Cardiac muscle cell (in vitro differentiated cells and primary cell): ENCODE measurements at places on chromosomes 1 and 21. TPM values are rescaled to one million over a fixed set of nuclear protein-coding genes. Genes with fewer than 3 reads are reported as not detected.
A peak's percentile ranks its signal among the peaks of the same experiment; 100 is the strongest.

- H3K36me3 ChIP-seq = no peaks in the 10 kb centered on the region
- no peaks in the 10 kb centered on the region for H3K4me1 ChIP-seq
- no peak for DNase-seq
- no peak overlapping the region for H3K27ac ChIP-seq
Measured at GRCh38 chr1:167365360-167365759, 144.7 kb downstream of the POU2F1 start.

The OR2T2 gene
- not detected in 2 replicates for total RNA-seq

DNA sequence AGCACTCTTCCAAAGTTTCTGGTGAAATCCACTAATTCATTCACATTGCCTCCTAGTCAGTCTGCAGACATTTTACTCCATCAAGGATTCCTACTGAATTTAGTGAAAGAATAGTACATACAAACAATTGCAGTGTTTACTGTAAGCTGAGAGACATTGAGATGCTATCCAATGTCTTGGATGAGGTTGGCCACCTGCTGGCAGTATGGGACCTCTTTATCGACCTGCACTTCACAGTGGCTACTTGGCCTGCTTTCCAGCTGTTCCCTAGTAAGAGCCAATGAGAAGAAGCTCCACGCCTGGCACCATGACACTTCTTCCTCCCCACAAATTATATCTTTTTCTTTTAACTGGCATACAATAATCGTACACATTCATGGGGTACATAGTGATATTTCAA, 51.5 kb upstream of the LRIF1 start:
- H3K4me3 ChIP-seq = no peak overlapping the region
- no peaks in the 10 kb centered on the region for H3K36me3 ChIP-seq
- no peak for DNase-seq
- no peaks in the 10 kb centered on the region for H3K4me1 ChIP-seq
- H3K27me3 ChIP-seq = no peaks in the 10 kb centered on the region
- H3K27ac ChIP-seq = no peak overlapping the region

- no peaks in the 10 kb centered on the region for H3K4me1 ChIP-seq
- DNase-seq = no peak
- no peak overlapping the region for H3K4me3 ChIP-seq
- no peaks in the 10 kb centered on the region for H3K27me3 ChIP-seq
- H3K36me3 ChIP-seq = no peaks in the 10 kb centered on the region
Measured at GRCh38 chr1:172344444-172344843, 76.0 kb upstream of the C1orf105 start.

- no peaks in the 10 kb centered on the region for H3K36me3 ChIP-seq
- DNase-seq = no peak
- H3K27me3 ChIP-seq = no peaks in the 10 kb centered on the region
Measured at GRCh38 chr21:17660452-17660851, 47.8 kb upstream of the BTG3 start.

The CNKSR1 gene
- total RNA-seq = 8.4 and 9.7 TPM in 2 replicates

DNA sequence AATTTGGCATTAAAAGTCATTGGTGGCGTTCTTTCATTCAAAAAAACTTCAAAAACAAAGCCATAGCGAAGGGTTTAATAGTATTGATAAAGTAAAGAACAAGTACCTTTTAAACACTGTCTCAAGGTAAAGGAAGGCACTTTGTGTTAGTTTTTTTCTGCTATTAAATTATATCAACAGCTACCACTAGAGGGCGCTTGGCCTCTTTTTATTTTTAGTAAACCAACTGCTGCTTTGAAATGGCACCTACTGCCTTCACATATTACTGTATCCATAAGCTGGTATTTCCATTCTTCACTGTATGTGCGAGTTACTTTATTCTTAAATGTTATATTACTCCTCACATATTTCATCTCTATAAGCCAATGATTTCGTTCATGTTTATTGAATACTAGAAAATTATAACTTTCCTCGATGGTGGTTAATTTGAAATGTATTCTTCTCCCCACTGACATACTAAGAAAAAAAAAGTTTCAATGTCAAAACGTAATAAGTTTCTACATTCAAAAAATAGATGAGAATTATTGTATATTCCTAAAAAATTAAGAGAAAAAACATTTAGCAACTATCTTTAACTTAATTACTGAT, 125.7 kb upstream of the CXADR start:
- no peaks in the 10 kb centered on the region for H3K36me3 ChIP-seq
- no peak overlapping the region for H3K27ac ChIP-seq
- H3K4me1 ChIP-seq = no peaks in the 10 kb centered on the region
- DNase-seq = peak; percentile 80
- H3K27me3 ChIP-seq = no peaks in the 10 kb centered on the region
- no peak overlapping the region for H3K4me3 ChIP-seq

DNA sequence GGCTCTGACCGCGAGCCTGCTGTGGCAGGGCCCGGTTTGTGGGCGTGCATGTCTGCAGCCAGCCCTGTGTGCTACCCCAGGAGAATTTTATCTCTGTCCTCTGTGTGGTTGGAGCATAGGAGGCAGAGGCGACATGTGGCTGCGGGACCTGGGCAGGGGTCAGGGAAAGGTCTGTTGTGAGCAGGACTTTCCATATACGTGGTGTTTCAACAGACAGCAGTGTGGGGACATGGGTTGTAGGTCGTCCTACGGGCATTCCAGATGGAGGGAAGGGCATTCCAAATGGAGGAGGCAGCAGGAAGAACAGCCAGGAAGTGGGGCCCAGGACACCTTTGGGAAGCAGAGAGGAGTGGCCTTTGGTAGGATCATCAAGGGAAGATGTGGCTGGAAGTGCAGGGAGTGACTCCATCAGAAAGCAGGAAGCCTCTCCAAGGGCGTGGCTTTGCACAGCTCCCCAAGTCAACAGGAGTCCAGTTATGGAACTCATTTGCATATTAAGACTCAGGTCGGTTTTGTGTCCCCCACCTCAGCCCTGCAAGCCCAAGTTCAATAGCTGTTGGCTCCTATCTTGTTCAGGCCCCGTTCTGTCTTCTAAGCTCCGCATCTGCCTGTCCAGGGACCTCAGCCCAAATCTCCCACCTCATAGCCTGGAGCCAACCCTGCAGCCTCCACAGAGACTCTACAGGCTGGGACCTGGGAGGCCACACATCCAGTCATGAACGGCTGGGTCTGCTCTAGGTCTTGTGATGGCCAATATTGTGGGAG, 309.1 kb downstream of the MATN1 start:
- no peak overlapping the region for H3K4me3 ChIP-seq
- no peak for DNase-seq
- no peaks in the 10 kb centered on the region for H3K36me3 ChIP-seq
- H3K27ac ChIP-seq = no peak overlapping the region
- no peaks in the 10 kb centered on the region for H3K27me3 ChIP-seq
- peaks cover 9% of the 10 kb centered on the region for H3K4me1 ChIP-seq

DNA sequence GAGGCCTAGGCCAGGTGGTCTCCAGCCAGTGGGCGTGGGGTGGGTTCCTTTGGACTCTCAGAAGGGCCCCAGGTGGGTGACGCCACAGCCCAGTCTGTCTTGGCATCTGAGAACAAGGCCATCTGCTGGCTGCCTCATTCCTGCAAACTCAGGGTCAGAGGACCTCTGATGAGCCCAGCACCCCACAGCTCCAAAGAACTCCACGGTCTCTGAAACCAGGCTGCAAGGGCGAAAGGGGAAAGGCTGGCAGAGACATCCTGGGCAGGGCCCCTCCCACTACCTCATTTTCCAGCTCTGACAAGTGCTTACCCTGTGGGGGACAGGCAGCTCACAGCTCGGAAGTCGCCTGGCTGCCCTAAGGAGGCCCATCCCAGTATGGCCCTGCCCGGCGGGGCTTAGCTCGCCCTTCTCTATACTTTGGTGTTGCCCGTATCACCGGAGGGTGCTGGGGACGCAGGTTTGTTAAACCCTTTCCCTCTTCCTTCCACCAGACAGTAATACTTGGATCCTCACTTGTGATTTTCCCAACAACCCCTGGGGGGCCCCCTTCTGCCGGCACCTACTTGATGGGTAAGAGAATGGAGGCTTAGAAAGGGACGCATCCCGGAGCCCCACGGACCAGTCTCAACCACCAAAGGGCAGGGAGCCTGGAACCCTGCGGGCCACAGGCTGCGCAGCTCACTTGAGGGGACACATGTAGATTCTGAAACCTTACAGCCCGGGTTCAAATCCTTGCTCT, 10.9 kb upstream of the EDN2 start:
- no peak overlapping the region for H3K4me3 ChIP-seq
- H3K36me3 ChIP-seq = no peaks in the 10 kb centered on the region
- peak overlapping the region; percentile 86 for H3K27ac ChIP-seq
- peak; percentile 51 for DNase-seq
- H3K4me1 ChIP-seq = peaks cover 17% of the 10 kb centered on the region
- H3K27me3 ChIP-seq = no peaks in the 10 kb centered on the region

The CSF3R gene
- total RNA-seq = 5.8 and 6.0 TPM in 2 replicates

The PROK1 gene
- total RNA-seq = 0.24 TPM in 1 of 2 replicates, not detected in the other

GRCh38 chr1:116321766-116322175, 51.3 kb upstream of the ATP1A1 start:
- H3K4me1 ChIP-seq = peaks cover 50% of the 10 kb centered on the region
- H3K4me3 ChIP-seq = no peak overlapping the region
- H3K36me3 ChIP-seq = no peaks in the 10 kb centered on the region
- no peak overlapping the region for H3K27ac ChIP-seq

The LCE1D gene
- not detected in 2 replicates for total RNA-seq

DNA sequence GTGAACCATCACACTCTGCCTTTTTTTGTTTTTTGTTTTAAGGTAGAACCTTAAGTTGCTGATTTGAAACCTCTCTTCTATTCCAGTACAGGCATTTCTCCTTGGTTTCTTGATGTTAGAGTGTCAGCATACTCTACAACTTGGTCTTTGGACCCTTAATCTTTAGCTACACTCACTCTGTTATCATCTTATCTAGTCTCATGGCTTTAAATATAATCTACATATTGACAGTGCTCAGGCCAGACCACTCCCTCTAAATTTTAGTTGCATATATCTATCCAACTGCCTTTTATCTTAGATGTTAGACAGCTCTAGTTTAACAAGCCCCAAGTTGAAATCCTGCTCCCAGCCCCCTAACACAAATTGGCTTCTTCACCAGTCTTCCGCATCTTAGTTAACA, 22.1 kb downstream of the NME7 start:
- H3K27ac ChIP-seq = no peak overlapping the region
- H3K27me3 ChIP-seq = no peaks in the 10 kb centered on the region
- no peaks in the 10 kb centered on the region for H3K36me3 ChIP-seq
- no peak overlapping the region for H3K4me3 ChIP-seq
